KBM-7 (cell line): ENCODE measurements at places on chromosomes 5 and 9.

DNA sequence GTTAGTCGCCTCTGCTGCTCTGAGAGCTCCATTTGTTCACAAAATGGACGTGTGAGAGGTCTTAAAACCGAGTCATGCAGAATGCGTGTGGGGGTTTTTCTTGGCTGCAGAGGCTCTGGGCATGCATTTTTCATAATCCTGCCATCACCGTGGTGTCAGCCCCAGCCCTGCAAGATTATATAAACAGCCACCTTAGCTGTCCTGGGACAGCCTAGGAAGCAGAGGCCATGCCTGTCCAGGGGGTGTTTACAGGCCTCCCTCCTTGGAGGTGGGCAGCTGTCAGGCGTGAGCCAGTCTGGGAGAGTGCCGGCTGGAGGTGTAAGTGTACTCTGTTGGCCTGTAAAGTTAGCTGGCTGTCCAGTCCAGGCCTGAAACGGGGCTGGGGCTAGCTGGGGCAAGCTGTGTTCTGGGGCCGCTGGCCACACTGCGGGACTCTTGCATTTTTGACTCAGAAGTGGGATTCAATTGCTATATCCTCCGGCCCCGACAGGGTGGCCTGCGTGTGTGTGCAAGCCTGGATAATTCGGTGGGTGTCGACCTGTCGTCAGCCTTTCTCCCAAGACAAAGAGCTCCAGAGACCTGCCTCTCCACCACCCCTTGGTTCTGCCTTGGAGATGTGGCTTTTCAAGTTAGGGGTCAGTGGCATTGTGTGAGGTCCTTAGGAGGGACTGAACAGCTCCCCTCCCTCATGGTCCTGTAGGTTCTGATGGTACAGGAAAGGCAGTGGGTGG, 2.4 kb downstream of the WNK2 start:
- no peak for DNase-seq

DNA sequence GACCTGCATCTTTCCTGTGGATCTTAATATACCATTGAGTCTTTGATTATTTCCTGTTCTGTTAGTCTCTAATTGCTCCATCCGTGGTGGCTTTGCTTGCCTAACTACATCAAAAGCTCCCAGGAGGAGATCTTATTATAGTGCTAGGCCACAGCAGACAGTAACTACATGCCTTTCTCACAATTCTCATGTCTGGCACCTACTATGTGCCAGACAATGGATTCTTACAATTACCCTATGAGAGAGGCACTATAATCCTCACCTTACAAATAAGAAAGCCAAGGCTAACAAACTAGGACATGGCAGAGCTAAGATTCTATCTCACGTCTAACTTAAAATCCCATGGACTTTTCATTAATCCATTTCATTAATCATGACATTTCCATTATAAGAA, 70.3 kb upstream of the TARS1 start:
- DNase-seq, result no peak

DNA sequence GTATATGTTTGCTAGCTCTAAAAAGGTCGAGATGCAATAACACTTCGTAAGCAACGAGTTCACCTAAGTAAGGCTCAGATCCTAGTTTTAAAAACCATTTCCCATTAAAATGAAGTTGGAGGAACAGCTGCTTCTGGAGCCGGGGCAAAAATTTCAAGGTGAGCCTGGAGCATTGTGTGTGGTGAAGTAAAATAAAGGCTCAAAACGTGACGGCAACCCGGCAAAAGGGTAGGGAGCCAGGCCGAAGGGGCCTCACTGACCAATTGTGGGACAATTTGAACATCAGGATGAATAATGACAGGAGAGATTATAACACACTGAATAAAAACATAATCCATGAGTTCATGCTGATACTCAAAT, 20.1 kb downstream of the BTNL9 start:
- no peak for DNase-seq

DNA sequence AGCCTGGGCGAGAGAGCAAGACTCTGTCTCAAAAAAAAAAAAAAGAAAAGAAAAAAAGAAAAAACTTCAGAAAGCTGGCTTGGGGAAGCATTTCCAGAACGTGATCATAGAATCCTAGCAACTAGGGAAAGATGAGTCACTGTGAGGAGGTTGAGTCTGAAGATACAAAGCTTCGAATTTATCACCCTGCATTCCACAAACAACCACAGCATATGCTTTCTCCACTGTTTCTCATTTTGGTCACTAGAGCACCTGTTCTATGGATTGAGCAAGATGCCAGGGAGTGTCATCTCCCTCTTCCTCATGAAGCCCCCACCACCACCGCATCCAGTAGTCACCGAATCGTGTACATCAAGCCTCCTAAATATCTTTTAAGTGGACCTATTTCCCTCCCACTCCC, 37.9 kb downstream of the SEMA5A start:
- DNase-seq, result no peak

- DNase-seq, result no peak
Observed at GRCh38 chr9:130872912-130873503, 23.6 kb downstream of the QRFP start.

DNA sequence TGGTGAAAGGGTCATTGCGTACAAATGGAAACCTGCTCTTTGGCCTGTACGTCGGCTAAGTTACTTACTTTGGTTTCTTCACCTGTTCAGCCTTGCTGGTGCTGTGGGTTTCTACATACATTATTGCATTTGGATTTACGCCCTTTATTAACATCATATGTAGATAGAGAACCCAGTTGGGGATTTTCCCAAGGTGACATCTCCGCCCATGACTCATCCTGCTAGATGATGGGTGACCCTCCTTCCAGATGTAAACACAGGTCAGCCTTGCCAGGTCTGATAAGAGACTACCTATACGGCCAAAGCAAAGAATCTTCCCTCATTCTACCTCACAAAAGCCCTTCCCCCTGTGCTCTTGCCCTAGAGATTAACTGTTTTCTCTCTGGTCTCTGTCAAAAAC, 360.9 kb downstream of the KDM4C start:
- DNase-seq, result no peak

DNA sequence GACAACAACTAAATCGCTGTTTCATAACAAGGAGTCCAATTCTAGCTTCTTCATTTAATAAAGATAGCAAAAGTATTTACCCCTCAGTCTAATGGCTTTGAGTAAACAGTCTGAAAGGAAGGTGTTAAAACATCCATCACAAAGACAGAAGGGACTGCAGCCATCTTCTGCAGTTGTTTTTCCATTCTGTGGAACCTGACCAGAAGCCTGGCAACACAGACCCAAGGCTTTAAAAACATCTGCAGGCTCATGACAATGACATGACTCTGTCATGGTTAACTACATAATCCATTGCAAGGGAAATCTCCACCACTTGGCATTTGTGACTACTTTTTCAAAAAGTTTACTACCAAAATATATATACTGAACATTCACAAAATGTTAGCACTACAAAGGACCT, 51.9 kb downstream of the ELL2 start:
- DNase-seq, result no peak

DNA sequence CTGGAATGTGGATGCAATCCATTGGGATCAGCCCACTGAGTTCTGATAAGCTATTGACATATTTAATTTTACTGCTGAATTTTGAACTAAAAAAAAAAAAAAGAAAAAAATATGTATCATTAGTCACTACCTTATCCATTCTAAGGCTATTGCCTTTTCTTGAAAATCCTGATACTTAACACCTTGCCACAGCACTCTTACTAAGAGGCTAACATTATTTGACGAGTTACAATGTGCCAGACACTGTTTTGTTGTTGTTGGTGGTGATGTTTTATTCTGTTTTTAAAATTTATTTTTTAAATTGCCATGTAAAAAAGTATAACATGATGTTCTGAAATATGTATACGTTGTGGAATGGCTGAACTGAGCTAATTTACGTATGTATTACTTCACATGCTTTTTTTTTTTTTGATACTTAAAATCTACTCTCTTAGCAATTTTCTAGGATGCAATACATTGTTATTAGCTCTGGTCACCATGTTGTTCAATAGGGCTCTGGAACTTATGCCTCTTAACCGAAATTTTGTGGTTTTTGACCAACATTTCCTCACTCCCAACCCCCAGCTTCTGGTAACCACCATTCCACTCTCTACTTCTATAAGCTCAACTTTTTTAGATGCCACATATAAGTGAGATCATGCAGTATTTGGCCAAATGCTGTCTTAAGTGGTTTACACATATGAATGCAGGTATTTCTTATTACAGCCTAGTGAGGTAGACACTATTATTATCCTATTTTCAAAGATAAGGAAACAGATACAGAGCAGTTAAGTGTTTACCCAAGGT, 134.8 kb upstream of the PCA3 start:
- DNase-seq, result peak; percentile 90

DNA sequence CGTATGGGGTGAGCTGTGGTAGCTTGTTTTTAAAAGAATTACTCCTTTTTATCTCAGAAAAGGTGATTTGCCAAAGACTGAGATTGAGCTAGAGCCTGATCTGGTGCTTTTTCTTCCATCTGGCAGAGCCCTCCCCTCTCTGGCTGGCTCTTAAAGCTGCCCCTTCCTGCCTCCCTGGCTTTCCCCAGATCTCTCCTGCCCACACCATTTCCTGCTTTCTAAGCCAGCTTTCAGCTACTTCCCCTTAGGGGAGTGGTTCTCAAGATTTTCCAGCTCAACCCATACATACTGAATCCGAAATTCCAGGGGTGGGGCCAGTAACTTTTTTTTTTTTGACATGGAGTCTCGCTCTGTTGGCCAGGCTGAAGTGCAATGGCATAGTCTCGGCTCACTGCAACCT, 4.8 kb upstream of the ACOT12 start:
- peak; percentile 58 for DNase-seq

- DNase-seq, result peak; percentile 6
Observed at GRCh38 chr9:133845440-133845839, 107.3 kb upstream of the SARDH start.

DNA sequence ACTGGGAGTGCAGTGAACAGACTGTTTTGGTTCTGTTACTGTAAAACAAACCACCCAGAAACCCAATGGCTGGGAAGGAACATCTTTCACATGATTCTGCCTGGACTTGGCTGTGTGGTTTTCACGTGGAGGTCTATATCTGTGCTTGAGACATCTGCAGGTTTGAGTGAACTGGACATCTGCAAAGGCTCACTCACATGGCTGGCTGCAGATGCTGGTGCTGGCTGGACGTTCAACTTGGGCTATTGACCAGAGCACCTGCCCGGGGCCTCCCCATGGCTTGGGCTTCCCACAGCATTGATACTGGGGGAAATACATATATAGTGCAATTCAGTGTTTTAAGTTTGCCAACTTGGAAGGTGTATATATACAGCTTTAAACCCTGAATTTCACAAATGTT, 6.8 kb downstream of the CTSL start:
- no peak for DNase-seq

DNA sequence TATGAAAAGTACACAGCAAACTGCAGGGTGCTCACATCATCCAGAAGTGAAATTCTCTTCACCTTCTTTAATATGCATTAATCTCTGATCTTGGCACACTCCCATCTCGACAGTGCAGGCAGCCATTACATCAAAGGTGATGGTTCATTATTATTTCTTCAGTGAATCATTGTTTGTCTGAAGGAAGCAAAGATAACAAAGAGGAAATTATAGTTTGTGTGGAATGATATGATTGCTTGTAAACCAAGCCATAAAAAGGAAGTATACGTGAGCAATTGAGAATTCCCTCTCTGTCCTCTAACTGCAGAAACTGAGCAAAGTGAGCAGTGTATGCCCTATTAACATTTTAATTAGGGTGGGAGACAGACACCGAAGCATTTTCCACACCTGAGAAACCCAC, 171.6 kb upstream of the PPP1R2B start:
- no peak for DNase-seq

DNA sequence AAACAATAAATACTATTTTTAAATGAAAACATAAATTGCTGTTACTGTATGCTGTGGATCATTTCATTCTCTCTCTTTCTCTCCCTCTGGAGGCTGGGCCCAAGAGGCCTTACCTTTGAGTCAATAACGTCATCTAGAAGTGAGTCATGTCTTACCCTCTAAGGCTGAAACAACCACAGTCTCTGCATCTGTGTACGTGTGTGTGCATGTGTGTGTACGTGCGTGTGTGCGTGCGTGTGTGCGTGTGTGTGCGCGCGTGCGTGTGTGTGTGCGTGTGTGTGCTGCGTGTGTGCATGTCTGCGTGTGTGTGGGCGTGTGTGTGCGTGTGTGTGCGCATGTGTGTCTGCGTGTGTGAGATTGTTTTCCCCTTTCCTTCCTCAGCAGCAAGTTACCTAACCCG, 13.6 kb upstream of the IL17B start:
- no peak for DNase-seq

DNA sequence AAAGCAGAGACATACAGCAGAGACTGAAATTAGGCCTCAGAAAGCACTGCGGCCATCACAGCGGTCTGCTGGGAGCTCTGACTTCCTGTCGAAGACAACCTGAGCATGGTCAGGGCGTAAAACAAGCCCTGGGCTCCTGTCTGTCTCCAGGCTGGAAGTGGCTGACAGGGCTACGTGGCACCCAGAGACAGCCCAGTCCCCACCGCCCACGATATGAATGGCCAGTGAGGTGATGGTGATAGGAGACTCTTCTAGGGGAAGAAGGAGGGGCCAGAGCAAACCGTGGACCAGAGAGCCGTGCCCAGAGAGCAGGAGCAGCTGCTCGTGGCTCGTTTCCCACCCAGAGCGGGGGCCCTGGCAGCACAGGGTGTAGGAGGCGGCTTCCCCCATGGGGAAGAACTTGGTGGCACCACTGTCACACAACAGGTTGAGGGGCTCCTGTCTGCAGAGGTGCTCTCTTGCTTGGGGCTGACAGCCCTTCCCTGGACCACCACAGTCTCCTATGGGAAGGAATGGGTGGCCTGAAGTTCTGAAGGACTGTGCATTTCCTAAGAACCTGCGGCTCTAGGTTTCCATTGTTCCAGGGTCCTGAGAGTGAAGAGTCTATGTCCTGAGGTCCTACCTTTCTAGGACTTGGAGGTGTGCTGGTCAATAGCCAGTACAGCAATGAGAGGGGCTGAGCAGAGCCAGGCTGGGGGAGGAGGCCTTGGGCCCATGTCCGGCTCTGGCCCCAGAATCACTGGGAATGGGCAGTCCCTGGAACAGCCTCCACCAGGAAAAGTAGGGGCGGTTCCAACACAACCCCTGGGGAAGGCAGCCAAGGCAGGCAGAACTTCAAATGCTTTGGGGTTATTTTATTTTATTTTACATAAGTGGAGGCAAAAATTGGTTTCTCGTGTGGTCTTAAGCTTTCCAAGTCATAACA, 56.4 kb downstream of the BARX1 start:
- no peak for DNase-seq

DNA sequence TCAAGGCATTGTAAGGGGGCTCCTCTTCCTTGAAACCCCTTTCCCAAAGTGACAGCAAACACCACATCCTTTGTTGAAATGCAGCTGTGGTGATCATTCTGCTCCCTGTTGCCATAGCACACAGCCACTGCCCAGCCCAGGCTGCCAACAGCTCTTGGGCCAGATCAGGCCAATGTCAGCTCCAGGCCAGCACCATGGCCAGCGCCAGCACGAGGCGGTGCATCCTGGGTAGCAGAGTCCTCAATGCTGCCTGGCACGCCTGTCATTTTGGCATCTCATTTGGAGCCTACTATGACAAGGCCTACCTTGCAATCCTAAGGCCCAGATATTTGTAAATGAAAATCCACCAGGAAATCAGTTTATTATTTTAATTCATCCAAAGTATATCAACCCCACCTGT, 390.6 kb downstream of the DNAH5 start:
- no peak for DNase-seq

- DNase-seq, result peak; percentile 78
Observed at GRCh38 chr5:95818181-95819147, 4.1 kb downstream of the GLRX start.

GRCh38 chr9:93107151-93107824, 11.3 kb downstream of the CARD19 start:
- DNase-seq, result no peak

- DNase-seq, result no peak
Observed at GRCh38 chr9:121217609-121218292, 16.1 kb upstream of the RAB14 start.

- no peak for DNase-seq
Observed at GRCh38 chr5:93404246-93404645, 176.8 kb downstream of the NR2F1-AS1 start.
